ENCODE measurements at places on chromosomes 16 and 17.

GRCh38 chr16:28898266-28898665, 20.0 kb downstream of the ATP2A1 start:
- DNase-seq, result no peak

GRCh38 chr16:27432558-27432957, 30.6 kb downstream of the IL21R start:
- DNase-seq, result no peak

DNA sequence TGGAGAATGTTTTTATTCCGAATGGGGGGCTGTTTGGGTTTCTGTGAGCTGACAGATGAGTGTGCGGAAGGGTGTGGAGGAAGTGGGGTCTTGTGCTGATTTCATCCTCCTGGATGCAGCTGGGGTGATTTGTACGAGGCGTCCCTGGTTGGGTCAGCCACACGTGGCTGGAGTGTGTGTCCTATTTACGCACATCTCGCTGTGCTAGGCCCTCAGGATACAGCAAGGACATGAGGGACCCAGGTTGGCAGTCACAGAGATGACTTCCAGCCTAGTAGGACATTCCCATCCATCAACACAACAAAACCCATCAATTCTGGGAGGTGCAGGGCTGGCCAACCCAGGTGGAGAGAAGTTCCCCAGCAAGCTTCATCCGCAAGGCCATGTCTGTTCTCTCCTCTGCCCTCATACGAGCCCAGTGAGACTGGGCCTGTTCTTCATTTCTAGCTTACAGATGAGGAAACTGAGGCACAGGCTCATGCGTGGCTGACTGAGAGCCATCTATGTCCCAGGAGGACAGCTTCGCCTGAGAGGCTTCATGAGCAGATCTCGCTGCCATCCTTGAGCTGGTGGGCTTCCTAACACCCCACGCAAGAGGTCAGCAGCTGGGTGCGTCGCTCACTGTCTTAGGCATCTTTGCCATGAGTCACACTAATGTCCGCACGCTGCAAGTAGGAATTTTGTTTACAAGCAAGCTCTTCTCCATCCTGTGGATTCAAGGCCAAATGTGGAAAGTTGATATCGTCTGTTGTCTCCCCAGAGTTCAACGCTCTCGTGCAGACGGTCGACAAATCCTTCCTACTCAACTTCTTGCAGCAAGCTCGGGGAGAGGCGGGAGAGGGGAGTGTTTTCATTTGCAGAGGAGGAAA, 24.4 kb downstream of the IRF8 start:
- no peak for DNase-seq

DNA sequence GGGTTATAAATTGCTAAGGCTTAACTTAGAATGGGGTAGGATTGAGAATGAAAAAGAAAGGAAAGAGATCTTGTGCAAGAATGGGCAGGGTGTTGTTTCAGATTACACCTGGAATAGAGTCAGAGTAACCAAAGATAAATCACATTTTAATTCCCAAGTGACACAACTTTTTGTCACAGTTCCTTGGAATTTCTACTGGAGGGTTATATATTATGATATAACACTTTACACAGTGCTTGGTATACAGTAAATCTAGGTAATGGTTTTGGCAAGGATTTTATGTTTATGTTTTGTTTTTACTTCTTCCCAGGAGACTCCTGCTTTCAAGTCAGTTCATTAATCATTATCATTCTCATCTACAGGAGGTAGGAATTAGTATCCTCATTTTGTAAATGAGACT, 115.7 kb upstream of the KCNJ16 start:
- DNase-seq, result no peak

DNA sequence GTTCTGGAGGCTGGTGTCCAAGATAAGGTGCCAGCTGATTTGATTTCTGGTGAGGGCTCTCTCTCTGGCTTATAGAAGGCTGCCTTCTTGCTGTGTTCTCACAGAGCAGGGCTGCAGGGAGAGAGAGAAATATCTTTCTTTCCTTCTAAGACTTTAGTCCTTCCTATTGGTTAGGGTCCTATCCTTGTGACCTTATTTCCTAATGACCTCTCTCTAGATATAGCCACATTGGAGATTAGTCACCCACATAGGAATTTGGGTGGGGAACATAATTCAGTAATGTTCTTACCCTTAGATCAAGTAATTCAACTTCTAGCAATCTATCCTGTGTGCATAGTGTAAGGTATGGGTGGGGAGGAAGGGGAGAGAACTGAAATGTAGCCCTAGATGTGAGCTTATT, 18.0 kb upstream of the ABCA5 start:
- DNase-seq, result no peak

- DNase-seq, result no peak
These were observed 67.5 kb downstream of the SEC14L1 start for GRCh38 chr17:77208217-77208808.

GRCh38 chr16:51845586-51846305, 694.7 kb upstream of the SALL1 start:
- DNase-seq, result no peak

DNA sequence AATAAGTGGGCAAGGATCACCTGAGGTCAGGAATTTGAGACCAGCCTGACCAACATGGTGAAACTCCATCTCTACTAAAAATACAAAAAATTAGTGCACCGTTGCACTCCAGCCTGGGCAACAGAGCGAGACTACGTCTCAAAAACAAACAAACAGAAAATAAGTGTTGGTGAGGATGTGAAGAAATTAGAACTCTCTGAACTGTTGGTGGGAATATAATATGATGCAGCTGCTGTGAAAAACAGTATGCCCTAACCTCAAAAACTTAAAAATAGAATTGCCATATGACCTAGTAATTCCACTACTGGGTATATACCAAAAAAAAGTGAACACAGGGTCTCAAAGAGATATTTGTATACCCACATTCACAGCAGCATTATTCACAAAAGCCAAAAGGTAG, 26.1 kb downstream of the GLG1 start:
- DNase-seq, result no peak

- no peak for DNase-seq
These were observed 791 bp upstream of the ZNF629 start for GRCh38 chr16:30787613-30788378.

DNA sequence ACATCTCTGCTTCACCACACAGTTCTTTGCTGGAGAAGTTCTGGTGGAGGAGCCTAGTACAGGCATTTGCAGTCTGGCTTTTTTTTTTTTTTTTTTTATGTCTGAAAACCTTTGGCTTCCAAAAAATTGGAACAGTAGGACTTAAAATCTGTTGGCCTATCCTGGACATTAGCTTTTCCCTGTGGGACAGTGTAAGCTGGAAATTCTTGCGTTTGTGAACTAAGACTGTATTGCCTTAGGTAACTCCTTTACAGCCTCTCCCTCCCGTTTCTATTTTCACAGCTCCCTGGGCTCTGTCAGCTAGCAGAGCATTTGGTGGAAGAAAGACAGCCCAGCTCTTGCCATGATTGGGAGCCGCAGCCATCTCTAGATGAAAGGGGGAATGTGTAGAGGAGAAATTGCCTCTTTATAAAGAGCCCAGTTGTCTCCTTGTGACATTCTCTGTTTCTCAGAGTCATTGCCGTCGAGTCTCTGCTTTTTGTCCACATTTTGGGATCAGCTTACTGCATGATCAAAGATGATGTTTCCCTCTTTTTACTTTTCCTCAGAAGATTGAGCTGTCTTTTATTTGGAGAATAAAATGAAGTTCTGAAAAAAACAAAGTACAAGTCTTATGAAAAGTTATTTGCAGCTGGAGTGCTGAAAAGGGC, 227.5 kb downstream of the SPECC1 start:
- DNase-seq, result no peak

DNA sequence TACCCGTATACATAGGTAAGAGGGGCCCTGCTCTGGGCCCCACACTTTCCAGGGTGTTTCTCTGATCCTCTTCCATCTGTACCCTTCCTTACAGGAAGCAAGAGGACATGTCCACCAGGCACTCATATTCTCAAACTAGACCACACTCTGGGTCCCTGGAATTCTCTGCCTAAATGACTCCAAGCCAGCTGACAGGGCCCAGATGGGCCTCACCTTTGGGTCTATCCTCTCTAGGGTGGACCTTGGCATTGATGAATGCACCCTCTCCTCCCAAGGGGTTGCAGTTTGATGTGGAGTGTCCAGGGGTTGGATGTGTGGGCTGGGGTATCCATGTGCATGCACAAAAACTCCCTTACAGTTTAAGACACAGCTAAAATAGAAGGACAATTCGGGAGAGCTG, 95.8 kb downstream of the ASIC2 start:
- no peak for DNase-seq

- no peak for DNase-seq
These were observed 34.1 kb downstream of the MEOX1 start for GRCh38 chr17:43627653-43628052.

- DNase-seq, result no peak
These were observed 50.6 kb downstream of the MED13 start for GRCh38 chr17:62014526-62014925.

DNA sequence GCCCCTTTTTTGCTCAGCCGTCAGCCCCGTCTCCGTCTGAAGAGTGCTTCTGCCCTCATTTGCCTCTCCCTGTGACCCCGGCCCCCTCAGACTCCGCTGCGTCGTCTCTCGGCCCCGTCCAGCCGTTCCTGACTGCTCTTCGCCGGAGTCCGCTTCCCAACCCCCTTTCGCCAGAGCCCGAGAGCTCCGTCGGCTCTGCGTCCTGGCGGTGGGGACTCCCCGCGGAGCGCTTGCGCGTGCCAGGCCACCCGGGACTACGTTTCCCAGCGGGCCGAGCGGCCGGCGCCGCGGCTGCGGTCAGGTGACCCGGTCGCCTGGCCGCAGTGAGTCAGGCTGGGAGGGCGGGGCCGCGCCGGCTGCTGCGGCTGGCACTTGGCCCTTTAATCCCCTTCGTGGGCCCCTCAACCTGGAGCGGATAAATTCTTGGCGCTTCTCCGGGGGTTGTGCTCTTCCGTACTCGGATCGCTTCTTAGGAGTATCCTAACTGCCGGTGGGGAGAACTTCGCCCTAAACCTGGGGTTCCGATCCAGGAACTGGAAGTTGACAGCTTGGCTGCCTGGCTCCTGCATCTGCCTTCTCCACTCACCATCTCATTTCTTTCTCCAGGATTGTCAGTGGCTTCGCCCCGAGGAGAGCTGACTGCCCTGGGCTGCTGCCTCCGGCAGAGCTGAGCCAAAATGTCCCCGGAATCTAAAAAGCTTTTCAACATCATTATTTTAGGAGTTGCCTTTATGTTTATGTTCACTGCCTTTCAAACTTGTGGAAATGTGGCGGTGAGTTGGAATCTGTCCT, at the start of gene MFSD11:
MFSD11 (plus strand) TSS at position 444 of the 792 bp plus-strand sequence; CDS start at position 678, 234 bp downstream.
- peak; percentile 88 for DNase-seq

GRCh38 chr16:53323924-53324323, 110.3 kb upstream of the RBL2 start:
- DNase-seq, result no peak

- DNase-seq, result no peak
These were observed 9.1 kb downstream of the SLC22A31 start for GRCh38 chr16:89191033-89191900.

- no peak for DNase-seq
These were observed 32.3 kb upstream of the NUFIP2 start for GRCh38 chr17:29326023-29326813.

- DNase-seq, result no peak
These were observed 2.3 kb upstream of the CCL1 start for GRCh38 chr17:34365340-34365739.

- DNase-seq, result peak; percentile 78
These were observed at the start of gene ACAP1 for GRCh38 chr17:7336240-7337175. TSS of gene ACAP1 (plus strand) at chr17:7336529. CDS start at chr17:7336735, 206 bp downstream.

DNA sequence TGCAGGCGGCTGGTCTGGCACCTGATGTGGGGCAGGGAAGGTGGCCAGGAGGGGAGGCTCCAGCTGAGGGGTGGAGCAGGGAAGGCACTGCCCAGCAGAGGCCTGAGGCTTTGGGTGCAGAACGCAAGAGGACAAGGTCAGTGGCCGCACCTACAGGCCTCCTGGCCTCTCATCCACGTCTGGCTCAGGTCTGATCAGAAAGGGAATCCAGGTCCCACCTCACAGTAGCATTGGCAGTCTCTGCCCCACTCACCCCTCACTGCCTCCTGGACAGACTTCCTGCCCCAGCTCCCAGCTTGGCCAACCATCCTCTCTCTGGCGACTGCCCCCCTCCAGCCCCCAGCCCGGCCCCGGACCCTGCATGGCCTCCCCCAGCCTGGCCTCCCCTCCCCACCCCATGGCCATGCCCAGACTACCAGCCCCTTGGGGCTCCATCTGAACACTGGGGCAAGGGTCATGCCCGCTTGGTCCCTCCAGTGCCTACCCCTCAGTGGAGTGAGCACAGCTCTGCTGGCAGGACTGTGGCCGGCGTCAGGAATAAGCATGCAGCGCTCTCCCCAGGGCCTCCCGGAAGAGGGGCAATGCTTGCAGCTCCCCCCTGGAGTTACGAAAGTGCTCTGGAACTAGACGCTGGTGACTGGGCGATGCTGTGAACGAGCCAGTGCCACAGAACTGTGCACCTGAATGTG, 4.6 kb downstream of the UTS2R start:
- DNase-seq, result no peak

GRCh38 chr17:48542698-48543106, 2.2 kb downstream of the HOXB2 start:
- DNase-seq, result no peak

DNA sequence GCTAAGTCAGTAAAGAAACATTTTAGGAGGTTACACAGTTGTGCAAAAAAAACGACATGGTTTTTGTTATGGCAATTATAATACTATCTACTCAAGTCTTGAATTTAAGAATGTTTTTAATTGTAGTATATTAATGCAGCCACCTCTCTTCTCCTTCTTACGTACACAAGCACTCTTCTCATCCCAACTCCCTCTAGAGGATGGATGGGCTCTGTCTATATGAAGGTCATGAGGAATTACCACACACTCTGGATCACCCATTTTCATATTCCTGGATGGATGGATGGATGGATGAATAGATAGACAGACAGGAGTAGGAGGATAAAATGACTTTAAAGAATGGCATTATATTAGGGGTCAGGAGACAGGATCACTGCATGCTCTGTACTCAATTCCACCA, 120.0 kb downstream of the PHKB start:
- DNase-seq, result no peak

- DNase-seq, result no peak
These were observed 314.6 kb upstream of the C16orf82 start for GRCh38 chr16:26752166-26752565.

DNA sequence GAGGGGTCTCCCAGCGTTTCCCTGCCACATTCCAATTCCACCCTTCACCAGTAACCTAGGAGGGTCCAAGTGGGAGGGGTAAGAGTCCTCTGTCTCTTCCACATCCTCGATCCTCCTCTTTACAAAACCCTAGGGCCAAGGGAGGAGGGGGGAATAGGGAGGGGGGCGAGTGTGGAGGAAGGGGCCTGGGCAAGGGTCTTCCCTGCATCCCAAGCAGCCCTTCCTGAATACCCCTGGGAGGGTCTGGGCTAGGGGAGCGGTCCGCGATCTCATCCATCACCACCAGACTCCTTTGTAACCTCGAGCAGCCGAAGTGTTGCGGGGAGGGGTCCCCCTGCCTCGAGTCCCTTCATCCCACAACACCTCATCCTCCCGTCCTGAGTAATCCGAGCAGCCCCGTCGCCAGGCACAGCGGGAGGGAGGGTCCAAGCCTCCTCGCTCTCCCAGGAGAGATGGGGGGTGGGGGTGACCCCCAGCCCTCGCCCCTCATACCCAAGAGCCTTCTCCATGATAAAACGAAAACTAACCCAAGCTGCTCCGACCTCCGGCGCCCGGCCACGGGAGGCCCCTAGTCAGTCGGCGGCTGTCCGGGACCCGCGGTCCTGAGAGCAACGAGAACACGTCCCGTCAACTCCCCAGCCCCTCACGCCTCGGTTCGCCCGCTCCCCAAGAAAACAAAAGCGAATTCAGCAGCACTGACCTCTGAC, 502 bp downstream of the SMPD3 start:
- no peak for DNase-seq

Data from T-helper 22 cell (primary cell).